Central memory CD8-positive, alpha-beta T cell (primary cell): ENCODE measurements at places on chromosomes 1 and 21.

- DNase-seq, result no peak
These were observed 1.9 kb upstream of the IRF2BP2 start for GRCh38 chr1:234611847-234612351.

GRCh38 chr1:169483500-169483966 lies 2.2 kb downstream of the SLC19A2 start:
- no peak for DNase-seq

DNA sequence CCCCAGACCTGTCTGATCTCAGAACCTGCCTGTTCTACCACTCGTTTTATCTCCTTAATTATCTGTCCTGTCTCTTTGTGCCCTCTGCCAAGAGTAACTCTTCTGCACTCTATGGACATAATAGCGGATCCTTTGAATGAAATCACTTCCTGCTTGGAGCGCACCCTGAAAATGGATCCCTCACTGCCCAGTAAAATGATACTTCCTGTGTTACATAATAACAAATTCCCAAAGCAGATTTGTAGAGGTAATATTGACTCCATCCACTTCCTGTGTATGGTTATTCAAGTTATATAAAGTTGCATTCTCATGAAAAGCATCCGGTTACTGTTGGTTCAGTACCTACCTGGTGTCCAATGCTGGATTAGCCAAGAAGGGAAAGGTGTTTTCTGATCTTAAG lies 246.0 kb downstream of the TRABD2B start:
- no peak for DNase-seq

DNA sequence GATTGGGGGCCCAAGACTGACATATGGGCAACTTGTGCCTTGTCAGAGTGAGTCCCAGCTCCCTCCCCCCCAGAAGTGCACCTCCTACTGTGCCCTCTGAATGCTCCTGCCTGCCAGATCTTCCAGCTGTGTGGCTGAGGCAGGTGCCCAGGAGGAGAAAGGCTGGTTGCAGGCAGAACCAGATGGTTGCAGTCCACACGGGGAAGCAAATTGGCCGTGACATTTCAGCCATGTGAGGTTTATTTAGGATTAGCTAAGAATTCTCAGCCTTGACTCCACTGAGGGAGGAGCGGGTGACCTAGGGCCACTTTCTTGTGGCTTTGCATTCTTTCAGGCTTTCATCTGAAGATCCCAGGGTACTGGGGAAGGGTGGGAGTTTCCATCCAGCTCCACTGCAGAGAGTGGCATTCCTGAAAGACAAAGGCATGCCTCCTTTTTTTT lies 33.8 kb downstream of the PEX14 start:
- no peak for DNase-seq

- DNase-seq, result no peak
These were observed 98.3 kb downstream of the PIGK start for GRCh38 chr1:77120950-77121349.

GRCh38 chr1:103218821-103219220 lies 110.5 kb upstream of the COL11A1 start:
- DNase-seq, result no peak

DNA sequence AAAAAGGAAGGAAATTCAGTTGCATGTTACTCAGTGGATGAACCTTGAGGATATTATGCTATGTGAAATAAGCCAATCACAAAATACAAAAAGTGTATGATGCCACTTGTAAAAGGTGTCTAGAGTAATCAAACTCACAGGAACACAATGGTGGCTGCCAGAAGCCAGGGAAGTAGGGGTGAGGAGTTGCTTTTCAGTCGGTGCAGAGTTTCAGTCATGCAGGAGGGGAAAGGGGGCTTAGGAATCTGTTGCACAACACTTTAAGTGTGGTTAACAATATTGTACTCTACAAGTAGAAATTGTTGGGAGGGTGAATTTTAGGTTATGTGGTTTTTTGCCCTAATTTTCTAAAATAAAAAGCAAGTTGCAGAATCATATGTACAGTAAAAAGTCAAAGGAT lies 184.2 kb upstream of the RAB4A start:
- no peak for DNase-seq

DNA sequence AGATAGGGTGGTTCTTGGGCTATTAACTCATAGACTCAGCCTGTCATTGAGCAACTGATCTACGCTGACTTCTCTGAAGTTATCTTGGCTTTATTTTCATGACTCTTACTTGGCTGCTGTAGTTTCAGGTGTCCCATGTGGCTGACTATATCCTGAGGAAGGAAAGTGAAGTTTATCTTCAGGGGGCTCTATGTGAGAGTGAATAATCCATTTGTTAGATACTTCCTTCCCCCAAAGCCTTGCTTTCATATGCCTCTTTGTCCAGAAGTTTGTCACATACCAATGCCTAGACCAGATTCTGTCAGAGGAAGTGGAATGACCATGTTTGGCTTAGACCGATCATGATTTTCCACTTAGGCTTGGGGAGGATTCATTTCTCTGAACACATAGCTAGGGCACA lies 27.9 kb upstream of the C1orf87 start:
- DNase-seq, result no peak
